Inflammatory macrophage treated with lipopolysaccharide for 1 hour (primary cell): ENCODE measurements at places on chromosomes 4 and X.
A peak's percentile ranks its signal among the peaks of the same experiment; 100 is the strongest.

DNA sequence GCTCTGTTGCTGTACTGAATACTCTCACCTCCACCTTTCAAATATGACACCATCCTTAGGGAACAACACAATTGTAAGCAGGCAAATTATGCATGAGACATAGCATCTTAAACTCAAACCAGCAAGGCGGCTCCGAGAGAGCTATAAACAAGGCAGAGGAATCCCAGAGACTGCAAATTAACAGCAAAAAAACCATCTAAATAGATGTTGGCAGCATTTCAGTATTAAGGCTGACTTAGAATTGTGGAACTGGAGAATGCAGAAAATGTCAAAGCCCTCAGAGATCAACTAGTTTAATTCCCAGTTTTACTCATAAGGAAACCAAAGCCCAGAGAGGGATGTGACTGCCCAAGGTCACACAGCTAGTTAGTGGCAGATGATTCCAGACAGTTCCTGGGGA, 37.2 kb upstream of the SPANXC start:
- no peak for DNase-seq

DNA sequence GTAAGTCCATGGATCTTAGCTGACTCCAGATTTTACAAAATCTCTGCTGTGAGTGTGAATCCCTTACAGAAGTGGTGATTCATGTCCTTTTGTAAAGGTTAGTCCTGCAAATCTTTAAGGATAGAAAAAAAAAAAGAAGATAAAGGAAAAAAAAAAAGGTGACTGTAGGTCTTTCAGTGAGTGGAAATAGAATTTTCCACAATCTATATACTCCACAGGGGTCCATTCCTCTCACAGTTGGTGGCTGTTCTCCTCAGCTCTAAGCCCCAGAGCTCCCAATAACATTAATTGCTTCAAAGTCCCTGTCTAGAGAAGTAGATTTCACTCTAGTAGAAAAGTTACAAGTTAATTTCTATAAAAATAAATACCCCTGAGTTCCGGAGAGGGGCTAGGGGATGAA, 189.1 kb downstream of the NDST4 start:
- DNase-seq, result no peak

GRCh38 chr4:8894424-8894816, 22.8 kb upstream of the HMX1 start:
- DNase-seq, result no peak

DNA sequence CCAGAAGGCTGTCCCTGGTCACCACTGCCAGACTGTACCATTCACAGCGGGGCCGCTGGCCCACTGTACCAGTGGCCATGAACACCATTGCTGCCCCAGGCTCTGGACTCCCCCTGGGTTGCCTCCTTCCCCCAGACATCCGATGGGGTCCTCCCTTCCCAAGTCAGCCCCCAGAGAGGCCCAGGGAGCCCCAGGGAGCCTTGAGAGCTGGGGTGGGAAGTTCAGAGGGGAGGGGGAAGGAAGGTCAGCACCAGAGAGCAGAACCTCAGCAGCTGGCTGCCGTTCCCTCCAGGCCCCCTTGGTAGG, 441 bp upstream of the ARHGAP4 start:
- no peak for DNase-seq

- no peak for DNase-seq
Observed at GRCh38 chrX:55767100-55767499, 49.6 kb downstream of the RRAGB start.

- no peak for DNase-seq
Observed at GRCh38 chr4:122533841-122534240, 77.3 kb upstream of the IL2 start.

DNA sequence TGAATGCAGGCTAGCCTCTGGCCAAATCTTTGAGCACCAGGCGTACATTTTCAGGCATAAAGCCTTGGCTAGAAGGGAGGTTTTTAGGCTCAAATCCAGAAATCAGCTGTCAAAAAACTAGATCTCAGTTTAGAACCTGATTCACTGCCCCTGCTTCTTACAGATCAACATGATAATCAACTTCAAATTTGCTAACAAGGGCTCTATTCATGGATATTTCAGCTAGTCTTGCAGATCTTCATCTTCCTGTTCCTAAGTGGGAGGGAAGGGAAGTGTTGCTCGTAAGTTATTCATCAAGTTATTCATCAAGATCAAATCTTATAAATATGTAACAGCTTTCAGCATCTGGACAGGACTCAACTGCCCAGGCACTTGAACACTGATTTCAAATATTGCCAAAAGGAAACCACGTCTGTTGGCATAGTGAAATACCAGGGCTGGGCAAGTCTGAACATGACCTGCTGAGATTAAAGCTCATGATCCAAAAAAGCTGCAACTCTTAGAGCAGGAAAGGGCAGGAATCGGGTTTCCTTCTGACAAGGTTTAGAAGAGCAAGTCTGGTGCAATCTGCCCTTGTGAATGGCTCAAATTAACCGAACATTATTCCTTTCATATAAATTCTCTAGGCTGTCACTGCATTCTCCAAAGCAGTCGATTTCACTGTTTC, 200.3 kb downstream of the PDGFC start:
- DNase-seq, result no peak

DNA sequence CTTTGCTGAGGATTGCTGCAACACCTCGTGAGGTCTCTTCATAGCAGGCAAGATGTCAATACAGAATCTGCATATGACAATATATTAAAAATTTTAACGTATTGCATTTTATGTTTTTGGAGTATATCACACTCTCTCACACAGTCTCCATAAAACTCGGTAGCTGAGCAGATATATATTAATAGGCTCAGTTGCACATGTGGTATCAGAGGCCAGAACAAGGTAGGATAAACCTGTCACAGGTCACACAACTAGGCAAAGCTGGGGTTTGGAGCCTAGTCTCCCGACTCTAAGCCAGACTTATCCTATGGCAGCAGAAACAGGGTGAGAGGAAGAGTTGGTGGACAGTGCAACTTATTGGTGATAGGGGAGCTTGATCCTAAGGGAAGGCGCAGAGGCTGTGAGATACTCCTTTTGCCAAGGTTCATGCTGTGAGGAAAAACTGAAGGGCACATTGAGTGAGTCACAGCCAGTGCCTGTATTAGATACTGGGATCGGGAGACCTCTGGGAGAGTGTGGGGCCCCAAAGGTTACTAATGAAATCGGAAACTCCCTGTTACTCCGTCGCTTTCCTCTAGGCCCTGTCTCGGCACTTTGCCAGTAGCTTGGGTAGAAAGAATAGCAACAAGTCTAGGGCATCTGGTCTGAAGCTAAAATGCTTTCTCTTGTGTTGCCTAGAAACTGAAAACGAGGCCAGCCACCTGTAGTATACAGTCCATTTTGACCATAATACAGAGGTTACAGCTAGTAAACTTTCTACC, 195.7 kb downstream of the ARHGAP10 start:
- DNase-seq, result no peak

- DNase-seq, result no peak
Observed at GRCh38 chr4:5127556-5127955, 76.3 kb downstream of the STK32B start.

GRCh38 chr4:15031993-15032675, 29.9 kb downstream of the CPEB2 start:
- no peak for DNase-seq

DNA sequence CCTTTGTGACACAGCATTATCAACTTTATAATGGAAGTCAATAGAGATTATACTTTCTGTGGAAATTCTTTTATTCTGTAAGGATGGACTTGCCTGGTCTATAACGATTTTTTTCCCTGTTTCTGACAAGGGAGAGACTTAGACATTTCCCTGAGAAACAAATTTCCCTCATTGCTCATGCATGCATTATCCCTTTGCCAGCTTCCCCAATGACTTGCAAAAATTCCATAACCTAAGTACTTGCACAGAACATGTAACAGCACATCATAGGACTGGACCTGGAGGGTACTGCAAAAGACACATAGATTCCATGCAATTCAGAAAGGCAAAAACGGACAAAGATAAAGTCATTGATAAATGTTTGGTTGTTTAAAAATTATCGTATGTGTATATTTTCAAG, 166.7 kb downstream of the FHIP1A start:
- no peak for DNase-seq

DNA sequence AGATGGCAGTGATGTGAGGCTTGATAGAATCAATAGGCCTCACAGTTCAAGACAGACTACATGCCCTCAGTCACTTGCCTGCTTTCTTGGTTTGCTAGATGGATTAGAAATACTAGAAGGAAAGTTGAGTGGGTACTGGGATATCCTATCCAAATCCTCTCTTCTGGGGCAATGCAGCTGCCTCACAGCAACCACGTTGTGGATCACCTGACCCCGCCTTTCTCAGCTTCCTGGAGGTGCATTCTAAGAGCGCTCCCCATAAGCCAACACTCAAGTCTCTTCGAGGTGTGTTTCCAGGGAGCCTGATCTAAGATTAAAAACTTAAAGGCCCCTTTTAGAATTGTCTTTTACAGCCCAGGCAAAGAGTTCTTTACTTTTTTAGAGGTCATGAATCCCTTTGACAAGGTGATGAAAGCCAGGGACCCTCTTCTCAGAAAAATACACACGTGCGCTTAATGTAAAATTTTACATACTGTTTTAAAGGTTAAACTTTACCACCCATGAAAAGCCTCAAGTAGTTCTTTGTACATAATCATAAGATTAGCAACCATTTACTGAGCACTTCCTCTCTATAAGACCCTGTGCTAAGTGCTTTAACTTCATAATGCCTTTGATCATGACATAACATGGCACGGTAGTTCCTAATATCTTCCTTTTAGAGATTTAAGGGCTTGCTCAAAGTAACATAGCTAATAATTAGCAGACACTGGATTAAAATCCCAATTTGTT, 840 bp upstream of the RPL34 start:
- no peak for DNase-seq

GRCh38 chr4:6245246-6246169, 24.1 kb upstream of the WFS1 start:
- no peak for DNase-seq

- DNase-seq, result no peak
Observed at GRCh38 chr4:150318527-150318926, 240.3 kb downstream of the DCLK2 start.

- DNase-seq, result peak; percentile 5
Observed at GRCh38 chrX:40281336-40282005, 183.7 kb upstream of the BCOR start.
